HS-5 (cell line): ENCODE measurements at places on chromosomes 1 and 21.
A peak's percentile ranks its signal among the peaks of the same experiment; 100 is the strongest.

DNA sequence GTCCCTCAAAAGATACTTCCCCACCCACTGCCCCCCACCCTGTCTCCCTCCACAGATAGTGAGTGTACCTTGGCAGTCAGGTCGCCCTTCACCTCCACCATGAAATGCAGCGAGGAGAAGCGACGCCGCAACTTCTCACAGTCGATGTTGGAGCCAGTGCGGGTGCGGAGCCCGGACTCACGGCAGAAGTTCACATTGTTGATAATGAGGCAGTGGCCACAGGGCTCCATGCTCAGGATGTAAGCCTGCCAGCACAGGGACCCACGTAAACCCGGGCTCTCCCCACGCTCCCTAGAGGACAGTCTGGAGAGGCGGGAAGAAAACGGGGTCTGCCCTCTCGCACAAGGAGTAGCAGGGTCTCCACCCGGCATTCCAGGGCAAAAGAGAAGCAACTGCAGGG lies 17.2 kb downstream of the CASP9 start:
- no peak for DNase-seq

DNA sequence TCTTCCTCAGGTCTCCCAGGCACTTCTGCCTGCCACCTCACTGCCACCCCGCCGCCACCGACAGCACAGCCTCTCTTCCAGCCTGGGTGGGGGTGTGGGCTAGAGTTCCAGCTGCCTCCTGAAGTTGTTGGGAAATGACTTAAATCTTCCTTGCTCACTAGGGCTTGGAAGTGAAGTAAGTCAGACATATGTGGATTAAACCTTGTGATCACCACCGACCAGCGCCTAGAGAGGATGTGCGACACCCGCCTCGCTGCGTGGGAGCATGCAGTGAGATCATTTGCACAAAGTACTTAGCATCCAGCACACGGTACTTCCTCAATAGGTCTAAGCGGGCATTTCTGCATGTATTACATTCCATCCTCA lies 71.4 kb upstream of the FAM20B start:
- no peak for DNase-seq

GRCh38 chr1:8883491-8883890 lies 5.0 kb upstream of the ENO1 start:
- no peak for DNase-seq

DNA sequence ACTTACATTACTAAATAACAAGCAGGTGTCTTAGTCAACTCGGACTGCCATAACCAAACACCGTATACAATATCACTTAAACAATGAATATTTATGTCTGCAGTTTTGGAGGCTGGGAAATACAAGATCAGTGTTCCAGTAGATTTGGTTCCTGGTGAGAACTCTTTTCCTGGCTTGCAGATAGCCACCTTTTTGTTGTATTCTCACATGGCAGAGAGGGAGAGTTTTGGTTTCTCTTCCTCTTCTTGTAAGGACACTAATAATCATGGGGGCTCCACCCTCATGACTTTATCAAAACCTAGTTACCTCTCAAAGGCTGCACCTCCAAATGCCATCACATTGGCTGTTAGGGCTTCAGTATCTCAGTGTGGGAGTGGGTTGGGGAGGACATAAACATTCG lies 82.9 kb upstream of the CACYBP start:
- DNase-seq = no peak

DNA sequence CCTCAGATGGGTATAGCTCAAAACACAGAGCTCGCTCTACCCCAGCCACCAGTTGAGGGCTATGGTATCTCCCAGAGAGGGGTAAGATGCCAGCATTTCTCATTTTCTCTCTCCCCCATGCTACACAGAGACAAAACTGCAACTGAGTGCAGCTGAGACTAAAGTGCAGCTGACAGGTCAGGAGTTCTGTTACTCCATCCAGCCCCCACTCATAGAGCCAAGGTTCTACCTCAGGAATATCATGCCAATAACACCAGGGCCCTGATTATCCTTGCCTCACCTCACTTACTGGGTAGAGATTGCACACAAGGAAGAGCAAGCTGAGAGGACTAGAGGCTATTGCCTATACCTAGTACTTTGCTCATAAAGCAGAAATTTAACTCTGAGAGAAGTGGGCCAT lies 34.6 kb downstream of the DPYD start:
- DNase-seq = no peak

- peak; percentile 82 for DNase-seq
Measured at GRCh38 chr1:112251766-112252506, 144.1 kb upstream of the CTTNBP2NL start.

- peak; percentile 14 for DNase-seq
Measured at GRCh38 chr1:88175631-88176226, 508.3 kb upstream of the PKN2 start.

- DNase-seq = no peak
Measured at GRCh38 chr1:167564612-167565270, 11.2 kb upstream of the CREG1 start.

- DNase-seq = no peak
Measured at GRCh38 chr1:62439652-62440371, 3.0 kb downstream of the USP1 start.

GRCh38 chr1:40256401-40257084 lies 1.5 kb upstream of the ZMPSTE24 start:
- no peak for DNase-seq

DNA sequence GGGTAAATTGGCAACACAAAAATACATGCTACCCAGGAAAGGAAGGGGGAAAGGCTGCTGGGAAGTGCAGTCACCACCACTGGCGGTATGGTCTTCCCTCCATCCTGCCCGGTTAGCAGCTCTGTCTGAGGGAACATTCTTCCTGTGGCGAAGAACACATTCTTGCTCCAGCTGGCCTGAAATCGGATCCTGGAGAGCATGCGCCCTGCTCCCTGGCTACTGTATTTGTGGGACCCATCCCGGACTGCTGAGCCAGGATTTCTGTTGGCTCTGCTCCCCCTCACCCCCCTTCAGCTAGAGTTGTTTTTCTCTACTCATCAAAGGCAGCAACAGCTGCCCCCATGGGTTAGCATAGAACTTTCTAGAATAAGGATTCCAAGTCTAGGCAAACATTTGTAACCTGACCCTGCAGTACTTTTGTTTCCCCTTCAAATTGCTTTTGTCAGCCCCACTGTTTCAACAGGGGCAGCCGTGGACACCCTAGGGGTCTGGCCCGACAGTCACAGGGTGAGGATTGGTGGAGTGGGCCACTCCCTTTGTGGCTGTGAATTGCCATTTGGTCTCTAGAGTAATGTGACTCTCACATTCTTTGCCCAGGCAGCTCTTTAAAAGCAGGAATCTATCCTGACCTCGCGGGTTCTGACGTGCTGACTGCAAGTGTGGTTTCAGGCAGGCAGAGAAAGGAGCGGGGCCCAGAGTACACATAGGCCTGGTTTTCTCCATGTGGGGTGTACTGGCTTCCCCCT lies 157.7 kb downstream of the TOMM20 start:
- DNase-seq = no peak

- DNase-seq = no peak
Measured at GRCh38 chr21:35436899-35437298, 387.8 kb upstream of the RUNX1 start.

DNA sequence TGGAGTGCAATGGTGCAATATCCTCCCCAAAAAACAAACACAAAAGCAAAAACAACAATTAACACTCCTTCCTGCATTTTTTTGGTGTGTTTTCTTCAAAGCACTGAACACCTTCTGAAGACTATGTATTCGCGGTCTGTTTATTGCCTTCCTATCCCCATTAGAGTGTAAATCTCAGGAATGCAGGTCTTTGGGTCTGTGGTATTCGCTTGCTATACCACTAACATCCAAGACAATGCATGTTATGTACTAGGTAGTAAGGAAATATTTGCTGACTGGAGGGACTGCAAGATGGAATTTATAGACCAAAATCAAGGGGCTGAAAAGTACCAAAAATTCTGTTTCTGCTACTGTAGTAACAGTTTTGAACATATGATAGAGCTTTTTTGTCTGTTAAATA lies 299.4 kb downstream of the RYR2 start:
- no peak for DNase-seq

- DNase-seq = no peak
Measured at GRCh38 chr1:204150702-204151551, 917 bp downstream of the ETNK2 start.

DNA sequence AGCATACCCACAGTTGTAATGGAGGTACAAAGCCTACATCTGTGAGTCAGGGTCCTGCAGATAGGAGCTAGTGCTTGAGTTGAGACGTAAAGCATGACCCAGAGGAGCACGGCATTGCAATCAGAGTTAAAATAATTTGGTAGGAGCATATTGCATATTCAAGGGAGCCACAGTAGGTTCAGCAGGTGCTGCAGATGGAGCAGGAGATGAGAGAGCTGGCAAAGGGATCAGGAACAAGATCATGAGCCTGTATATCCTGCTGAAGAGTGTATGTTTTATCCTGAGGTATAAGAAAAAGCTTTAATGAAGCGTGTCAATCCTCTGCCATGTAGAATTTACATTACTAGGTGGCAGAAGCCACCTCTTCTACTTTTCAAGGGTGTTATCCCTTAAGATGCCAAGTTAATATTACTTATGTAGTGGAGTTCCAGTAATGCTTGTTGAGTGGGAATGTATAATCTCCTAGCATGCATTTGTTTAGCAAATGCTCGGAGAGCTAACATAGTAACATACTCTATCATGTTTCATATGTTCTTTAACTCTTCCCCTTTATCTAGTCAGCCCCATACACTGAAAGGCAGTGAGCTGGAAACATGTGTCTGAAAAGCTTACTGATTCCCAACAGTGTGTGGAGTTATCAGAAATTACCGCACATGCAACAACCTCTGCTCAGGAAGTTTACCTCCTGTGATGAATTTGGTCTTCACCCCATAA lies 300.3 kb downstream of the GRIK1 start:
- no peak for DNase-seq

DNA sequence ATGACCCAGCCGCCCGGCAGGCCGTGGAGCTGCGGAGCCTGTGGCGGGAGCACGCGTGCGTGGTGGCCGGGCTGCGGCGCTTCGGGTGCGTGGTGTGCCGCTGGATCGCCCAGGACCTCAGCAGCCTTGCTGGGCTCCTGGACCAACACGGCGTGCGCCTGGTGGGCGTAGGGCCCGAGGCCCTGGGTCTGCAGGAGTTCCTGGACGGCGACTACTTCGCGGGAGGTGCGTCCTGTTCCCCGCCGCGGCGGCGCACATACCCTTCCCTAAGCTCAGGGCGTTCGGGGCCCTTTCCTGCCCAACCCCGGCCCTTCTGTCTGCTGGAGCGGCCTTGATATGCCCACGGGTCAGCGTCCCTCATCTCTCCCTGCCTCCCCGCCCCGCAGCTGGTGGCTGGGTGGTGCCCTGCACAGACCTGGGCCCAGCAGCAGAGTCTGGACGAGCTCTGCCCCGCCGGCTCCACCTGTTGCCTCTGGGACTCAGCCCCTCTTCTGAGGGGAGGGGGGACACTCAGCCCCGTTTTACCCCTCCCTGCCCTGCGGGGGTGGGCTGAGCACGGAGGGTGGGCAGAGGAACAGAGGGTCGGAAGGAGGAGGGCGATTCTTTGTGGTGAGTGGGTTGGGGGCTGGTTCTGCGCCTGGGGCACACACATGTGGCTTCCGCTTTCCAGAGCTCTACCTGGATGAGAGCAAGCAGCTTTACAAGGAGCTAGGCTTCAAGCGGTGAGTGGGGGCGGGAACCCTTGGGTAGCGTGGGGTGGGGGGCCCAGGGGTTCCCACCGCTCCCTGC lies 688 bp downstream of the PRXL2B start:
- DNase-seq = no peak

DNA sequence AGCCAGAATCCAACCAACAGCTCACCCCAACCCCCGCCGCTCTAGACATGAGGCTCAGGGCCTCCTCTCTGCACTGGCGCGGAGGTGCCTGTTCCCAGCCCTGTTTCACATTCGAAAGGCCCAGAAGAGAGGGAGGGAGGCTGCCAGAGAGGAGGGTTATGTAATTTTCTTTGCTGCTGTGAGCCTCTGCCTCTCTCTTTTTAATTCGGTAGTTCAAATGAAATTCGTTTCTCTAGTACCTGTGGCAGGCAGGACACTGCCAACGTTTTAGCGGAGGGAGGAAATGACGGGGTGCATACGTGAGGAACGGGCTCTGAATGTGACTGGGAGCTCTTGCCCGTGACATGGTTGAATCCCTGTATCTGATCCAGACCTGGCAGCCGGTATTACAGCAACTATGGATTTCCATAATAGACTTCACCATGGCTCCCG lies 9.4 kb downstream of the PRDM16 start:
- DNase-seq = no peak

DNA sequence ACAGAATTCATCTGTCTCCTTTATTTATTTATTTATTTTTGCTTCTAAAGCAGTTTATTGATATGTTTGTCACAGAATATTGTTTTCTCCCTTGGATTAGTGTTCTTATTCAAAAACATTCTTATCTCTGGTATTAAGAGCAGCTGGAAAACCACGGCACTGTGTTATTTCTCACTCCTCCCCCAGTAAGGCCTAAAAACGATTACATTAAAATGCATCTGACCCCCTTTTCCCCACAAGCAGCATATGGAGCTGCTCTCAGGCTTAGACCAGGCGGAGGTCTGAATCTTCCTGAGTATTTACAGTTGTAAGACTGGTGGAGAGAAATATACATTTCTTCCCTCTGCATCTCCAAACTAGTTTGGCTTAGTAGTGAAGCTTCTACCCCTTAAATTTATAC lies 86.8 kb downstream of the HLX start:
- no peak for DNase-seq

DNA sequence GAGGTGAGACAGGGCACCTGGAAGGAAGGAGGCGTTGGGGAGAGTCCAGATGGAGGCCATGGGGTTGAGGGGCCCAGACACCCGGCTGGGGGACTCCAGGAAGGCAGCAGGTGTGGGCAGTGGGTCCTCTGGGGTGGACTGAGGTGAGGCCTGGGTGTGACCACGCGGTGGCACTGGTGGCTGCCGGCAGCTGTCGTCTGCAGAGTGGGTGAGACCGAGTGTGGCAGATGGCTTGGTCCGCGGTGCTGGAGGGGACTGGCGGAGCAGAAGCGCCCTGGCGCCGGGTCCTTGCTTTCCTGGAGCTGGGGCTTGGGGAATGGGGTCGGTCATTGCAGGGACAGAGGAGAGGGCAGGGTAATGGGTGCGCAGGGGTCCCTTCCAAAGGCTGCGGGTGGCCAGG lies 12.5 kb downstream of the AGRN start:
- DNase-seq = no peak

GRCh38 chr1:1081311-1082238 lies 7.5 kb upstream of the RNF223 start:
- no peak for DNase-seq
